ENCODE measurements at places on chromosomes 11 and 22. TPM values are rescaled to one million over a fixed set of nuclear protein-coding genes. Genes with fewer than 3 reads are reported as not detected.

DEUP1 gene
- 1.1 TPM for total RNA-seq

- no peak for DNase-seq
- no peaks in the 10 kb centered on the region for H3K36me3 ChIP-seq
- H3K4me1 ChIP-seq, result no peaks in the 10 kb centered on the region
- no peak overlapping the region for H3K4me3 ChIP-seq
These were observed 109.8 kb upstream of the SYT13 start for GRCh38 chr11:45395947-45396346.

DNA sequence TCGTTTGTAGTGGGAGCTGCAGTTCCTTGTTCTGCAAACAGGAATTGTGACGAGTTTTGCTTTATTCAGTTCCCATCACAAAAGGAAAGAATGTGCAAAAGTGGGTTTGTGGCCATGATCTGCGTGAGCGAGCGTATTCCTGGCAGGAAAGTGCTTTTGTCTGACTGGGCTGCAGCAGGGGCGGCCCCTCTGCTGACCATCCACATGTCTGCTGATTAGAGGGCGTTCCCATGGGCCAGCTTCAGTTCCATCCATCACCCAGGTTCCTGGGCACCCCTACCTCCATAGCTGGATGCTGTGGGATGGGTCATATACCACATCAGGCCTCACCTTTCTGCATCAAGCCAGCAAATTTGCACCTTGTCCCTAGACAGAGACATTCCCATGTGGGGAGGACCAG, 28.9 kb upstream of the GAL start:
- H3K4me1 ChIP-seq, result peaks cover 4% of the 10 kb centered on the region
- DNase-seq, result no peak
- H3K36me3 ChIP-seq, result no peaks in the 10 kb centered on the region
- H3K27me3 ChIP-seq, result peaks cover 14% of the 10 kb centered on the region
- no peak overlapping the region for H3K27ac ChIP-seq

DNA sequence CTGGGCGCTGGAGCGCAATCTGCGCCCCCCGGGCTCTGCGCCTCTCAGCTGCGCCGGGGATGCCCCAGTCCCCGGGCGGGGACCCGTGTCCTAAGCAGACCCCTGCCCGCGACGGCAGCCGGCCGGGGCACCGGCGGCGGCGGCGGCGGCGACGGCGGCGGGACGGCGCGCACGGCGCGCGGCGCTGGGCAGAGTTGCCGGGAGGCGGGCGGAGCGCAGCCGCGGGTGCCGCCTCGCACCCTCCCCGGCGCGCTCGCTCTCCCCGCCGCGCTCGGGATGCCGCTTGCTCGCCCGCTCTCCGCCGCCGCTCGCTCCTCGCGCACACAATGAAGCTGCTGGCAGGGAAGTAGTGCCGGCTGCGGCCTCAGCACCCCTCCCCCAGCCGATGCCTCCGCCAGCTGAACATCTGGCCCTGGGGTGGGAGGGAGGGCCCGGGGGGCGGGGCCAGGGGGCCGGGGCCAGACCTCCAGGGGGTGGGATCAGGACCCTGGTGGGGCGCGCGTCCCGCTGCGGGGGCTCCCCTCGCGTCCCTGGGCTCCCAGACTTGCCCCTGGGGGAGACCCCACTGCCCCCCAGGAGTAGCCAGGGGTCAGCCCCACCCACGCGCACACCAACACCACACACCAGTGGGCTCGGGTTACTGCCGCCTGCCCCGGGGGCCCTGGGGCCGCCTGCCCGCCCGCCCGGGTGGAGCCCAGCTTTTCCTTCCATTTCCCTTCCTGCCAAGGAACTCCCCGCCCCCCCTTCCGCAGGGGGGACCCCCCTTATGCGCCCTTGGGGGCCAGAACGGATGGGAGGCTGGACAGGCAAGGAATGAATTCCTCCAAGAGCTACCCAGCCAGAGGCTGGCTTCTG, at the start of gene RCOR2:
Gene RCOR2 (minus strand): TSS at position 328 of the 855 bp plus-strand sequence. CDS start 708 bp downstream, outside the sequence.
- H3K4me3 ChIP-seq, result peak within 1 kb of the TSS; percentile 13
- peak; percentile 76 for DNase-seq
- H3K27me3 ChIP-seq, result no peaks in the 10 kb centered on the region
- H3K36me3 ChIP-seq, result no peaks in the 10 kb centered on the region
- H3K27ac ChIP-seq, result peak within 1 kb of the TSS; percentile 61

- no peak overlapping the region for H3K27ac ChIP-seq
- DNase-seq, result peak; percentile 28
- H3K27me3 ChIP-seq, result no peaks in the 10 kb centered on the region
- H3K4me1 ChIP-seq, result peaks cover 8% of the 10 kb centered on the region
- H3K36me3 ChIP-seq, result no peaks in the 10 kb centered on the region
These were observed 123.8 kb upstream of the SORL1-AS1 start for GRCh38 chr11:121576531-121576930.

DNA sequence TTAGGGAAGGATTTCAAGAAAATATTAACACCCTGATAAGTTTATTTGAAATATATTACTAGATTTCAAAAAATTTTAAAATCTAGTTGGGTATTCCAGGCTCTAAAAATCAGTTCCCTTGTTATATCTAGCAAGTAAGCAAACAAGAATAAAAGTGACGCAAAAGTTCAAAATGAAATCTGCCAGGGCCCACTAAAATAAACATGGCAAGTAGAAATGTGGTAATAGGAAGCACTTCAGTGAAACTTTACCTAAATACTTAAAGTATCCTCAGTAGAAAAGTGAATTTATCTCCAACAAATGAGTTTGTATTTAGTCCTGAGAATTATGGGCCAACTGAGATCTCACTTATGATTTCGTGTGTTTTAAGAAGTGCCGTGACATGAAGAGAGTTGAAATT, 23.6 kb downstream of the POLD3 start:
- H3K36me3 ChIP-seq, result peaks cover 14% of the 10 kb centered on the region
- no peaks in the 10 kb centered on the region for H3K4me1 ChIP-seq
- DNase-seq, result no peak
- H3K27me3 ChIP-seq, result no peaks in the 10 kb centered on the region
- H3K27ac ChIP-seq, result no peak overlapping the region

DNA sequence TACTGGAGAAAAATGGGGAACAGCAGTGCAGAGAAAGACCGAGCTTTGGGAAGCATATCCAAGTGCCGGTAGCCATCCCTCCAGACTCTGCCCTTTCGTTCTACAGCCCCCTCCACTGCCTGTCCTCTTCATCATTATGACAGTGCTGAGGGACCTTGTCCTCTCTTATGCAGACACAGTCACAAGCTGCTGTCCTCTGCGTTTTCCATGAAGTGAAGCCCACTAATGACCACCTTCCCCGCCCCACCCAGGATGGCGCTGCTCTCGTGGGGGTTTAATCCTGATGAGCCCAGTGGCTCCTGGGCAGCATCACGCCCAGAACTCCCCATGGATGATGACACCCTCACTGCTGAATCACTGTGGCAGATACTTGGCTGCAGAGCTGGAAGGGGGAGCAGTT, 157.7 kb downstream of the PKNOX2 start:
- DNase-seq, result no peak
- H3K27ac ChIP-seq, result no peak overlapping the region
- no peaks in the 10 kb centered on the region for H3K27me3 ChIP-seq

All from adrenal gland (tissue), 19 donors.